ENCODE measurements at places on chromosomes 7 and 10. TPM values are rescaled to one million over a fixed set of nuclear protein-coding genes. Genes with fewer than 3 reads are reported as not detected.

The MRLN gene
- 219 TPM for total RNA-seq

The RPP38 gene
- 14.3 TPM for total RNA-seq

The UNCX gene
- not detected for total RNA-seq

The ACTL6B gene
- total RNA-seq: not detected

The DYNC1I1 gene
- 28.8 TPM for total RNA-seq

The POM121 gene
- 20.8 TPM for total RNA-seq

The CFTR gene
- total RNA-seq: not detected

The CYP3A5 gene
- total RNA-seq: 0.12 TPM

The IFIT3 gene
- 7.1 TPM for total RNA-seq

The UBN2 gene
- 24.3 TPM for total RNA-seq

The GDF10 gene
- 0.58 TPM for total RNA-seq

The AOAH gene
- total RNA-seq: 0.83 TPM

The ELOVL3 gene
- total RNA-seq: 0.26 TPM

The TNS3 gene
- total RNA-seq: 35.0 TPM

The CUBN gene
- total RNA-seq: 0.17 TPM

The AKR1C8 gene
- not detected for total RNA-seq

The HOXA1 gene
- total RNA-seq: not detected

The JCAD gene
- total RNA-seq: 12.9 TPM

The NPSR1 gene
- not detected for total RNA-seq

The DNAJC30 gene
- total RNA-seq: 8.7 TPM

The OR13A1 gene
- total RNA-seq: not detected

The SMKR1 gene
- 0.22 TPM for total RNA-seq

The HOXA7 gene
- 5.3 TPM for total RNA-seq

The GPR26 gene
- total RNA-seq: not detected

The ANKRD7 gene
- total RNA-seq: 0.82 TPM

The AGBL3 gene
- 1.1 TPM for total RNA-seq

The ITPRID1 gene
- not detected for total RNA-seq

The RELN gene
- 0.14 TPM for total RNA-seq

The HTR7 gene
- total RNA-seq: 0.26 TPM

The PRKCQ gene
- total RNA-seq: 17.9 TPM

The ACSM6 gene
- total RNA-seq: not detected

The ENKUR gene
- total RNA-seq: not detected

The IKZF1 gene
- 2.0 TPM for total RNA-seq

All from psoas muscle (tissue), 8 donors.